ENCODE measurements at places on chromosomes 7 and 10.

GRCh38 chr10:3389130-3389529 is 216.5 kb upstream of the PITRM1 start:
- DNase-seq = no peak

- no peak for DNase-seq
Measured at GRCh38 chr7:120272701-120273475, at the start of gene KCND2. TSS of gene KCND2 (plus strand) at chr7:120273175.

GRCh38 chr10:82089327-82089726 is 214.3 kb downstream of the NRG3 start:
- no peak for DNase-seq

- DNase-seq = no peak
Measured at GRCh38 chr10:113867904-113868303, 13.4 kb downstream of the NHLRC2 start.

- DNase-seq = no peak
Measured at GRCh38 chr10:73131913-73132686, 21.8 kb downstream of the NUDT13 start.

GRCh38 chr10:4359003-4359402 is 467.0 kb upstream of the AKR1E2 start:
- DNase-seq = no peak

GRCh38 chr7:130367088-130367755 is 13.1 kb upstream of the CPA1 start:
- peak; percentile 65 for DNase-seq

GRCh38 chr10:103711351-103711994 is 143.9 kb downstream of the SH3PXD2A start:
- DNase-seq = no peak

DNA sequence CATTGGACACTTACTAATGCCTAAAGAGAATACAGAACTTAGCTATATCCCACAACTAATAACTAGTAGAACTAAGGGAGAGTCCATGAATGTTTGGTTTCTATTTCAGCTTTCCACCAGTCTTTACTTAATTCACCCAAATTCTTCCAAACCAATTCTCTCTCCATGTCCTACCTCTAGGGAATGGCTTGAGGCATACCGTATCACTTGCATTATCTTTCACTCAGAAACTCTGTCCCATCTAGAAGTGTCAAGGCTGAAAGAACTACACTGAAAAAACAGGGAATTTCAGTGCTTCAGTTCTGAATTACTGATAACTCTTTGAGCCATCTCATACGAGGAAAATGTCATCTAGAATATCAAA is 758 bp downstream of the TMEM168 start:
- DNase-seq = no peak

DNA sequence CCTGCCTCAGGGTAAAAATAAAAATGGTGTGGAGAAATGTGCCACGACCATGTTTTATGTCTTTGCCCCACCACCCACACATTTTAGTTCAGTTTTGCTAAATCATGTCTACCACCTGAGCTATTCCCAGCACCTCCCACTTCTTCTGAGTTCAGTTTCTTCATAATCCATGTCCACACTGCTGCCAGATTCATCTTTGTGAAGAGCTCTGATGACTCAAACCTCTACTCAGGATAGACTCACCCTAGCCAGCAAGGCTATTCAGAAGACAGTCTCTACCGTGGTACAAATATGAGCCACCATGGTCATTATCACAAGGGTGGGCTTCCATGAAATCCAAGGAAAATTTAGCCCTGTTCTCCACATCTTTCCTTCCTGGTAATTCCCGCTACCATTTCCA is 231.1 kb upstream of the PRKCQ start:
- no peak for DNase-seq

DNA sequence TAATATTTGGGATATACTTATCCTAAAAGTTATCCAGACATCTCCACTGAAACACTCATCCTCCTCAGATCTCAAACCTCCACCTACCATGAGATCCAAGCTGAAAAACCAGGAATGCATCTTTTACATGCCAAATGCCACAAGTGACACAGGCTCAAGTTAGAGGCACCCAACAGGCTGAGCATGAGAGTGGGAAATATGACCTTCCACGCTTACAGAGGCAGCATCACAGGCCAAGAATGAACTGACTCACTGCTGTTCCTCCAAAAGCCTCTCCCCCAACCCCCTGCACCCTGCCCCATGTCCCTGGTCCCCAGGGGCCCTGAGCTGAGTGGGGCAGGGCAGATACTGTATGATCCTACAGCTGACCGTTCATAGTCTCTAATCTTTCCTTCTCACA is 4.8 kb upstream of the MTPAP start:
- peak; percentile 14 for DNase-seq

DNA sequence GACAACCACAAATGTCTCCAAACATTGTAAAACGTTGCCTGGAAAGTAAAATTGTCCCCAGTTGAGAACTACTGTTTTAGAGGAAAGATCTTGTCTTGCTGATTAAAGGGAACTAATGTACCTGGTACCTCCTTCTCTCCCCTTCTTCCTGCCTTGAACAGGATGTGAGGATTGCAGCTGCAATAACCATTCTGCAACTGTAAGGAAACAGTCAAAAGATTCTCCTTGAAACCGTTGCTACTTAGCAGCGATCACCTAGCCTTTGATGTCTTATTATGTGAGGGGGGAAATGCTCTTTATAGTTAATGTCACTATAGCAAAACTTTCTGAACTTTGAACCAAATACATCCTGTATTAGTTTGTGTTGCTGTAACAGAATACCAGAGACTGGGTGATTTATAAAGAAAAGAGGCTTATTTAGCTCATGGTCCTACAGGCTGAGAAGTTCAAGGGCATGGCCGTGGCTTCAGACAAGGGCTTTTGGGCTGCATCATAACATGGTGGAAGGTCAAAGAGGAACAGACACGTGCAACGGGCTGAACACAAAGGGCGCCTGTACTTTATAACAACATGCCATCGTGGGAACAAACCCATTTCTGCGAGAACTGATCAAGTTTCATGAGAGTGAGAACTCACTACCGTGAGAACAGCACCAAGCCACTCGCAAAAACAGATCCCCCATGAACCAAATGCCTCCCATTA is 54.2 kb upstream of the PARD3 start:
- DNase-seq = no peak

DNA sequence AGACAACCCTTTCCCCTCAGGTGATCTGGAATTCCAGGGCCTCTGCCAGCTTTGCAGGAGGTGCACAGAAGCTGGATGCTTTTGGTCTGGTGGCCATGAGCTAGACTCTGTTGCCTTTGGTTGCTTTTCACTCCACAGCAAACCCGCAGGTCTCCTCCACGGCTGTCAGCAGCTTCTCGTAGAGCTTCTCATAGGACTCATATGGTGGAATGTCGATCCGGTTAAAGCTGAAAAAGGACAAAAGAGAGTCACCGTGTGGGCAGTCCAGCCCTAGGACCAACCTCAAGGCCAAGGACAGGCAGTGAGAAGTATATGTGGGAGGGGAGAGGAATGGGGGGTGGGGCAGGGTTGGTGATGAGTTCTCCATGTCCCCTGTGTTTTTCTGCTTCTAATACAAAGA is 113.5 kb downstream of the SMURF1 start:
- DNase-seq = no peak

Data from activated effector memory CD4-positive, alpha-beta T cell treated with anti-CD3 and anti-CD28 coated beads, Interleukin-2, amount 50 U/mL, for 16 hours (primary cell).